CD4-positive, alpha-beta T cell treated with Interleukin-12 subunit alpha and Interleukin-12 subunit beta, for 1 hour (primary cell): ENCODE measurements at places on chromosomes 1 and 21.
A peak's percentile ranks its signal among the peaks of the same experiment; 100 is the strongest.

DNA sequence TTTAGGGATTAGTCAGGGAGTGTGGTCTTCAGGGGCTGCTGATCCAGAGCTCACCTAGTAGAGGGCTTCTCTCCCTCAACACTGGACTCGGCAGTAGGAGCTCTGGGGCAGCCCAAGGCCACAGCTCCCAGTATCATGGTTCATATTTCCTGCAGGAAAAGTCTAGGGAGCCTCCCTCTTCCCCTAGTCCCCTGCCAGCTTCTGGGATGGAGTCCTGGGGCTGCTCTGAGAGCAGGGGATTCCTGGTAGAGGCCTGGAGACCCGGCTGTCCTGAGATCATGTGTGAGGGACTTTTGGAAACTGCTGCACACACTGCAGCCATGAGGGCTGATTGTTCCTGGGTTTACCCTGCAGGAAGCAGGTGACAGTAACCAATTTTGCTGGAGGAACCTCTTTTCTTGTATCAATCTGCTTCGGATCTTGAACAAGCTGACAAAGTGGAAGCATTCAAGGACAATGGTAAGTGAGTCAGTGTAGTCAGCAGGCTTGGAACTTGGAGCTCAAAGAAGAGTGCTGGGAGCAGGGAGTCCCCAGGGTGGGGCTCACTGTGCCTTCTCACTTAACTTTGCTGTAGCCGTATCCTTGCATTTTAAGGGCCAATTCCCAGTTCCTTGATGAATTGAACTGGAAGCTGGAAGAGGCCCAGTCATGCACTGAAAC is 16.3 kb downstream of the STRIP1 start:
- no peak for DNase-seq

DNA sequence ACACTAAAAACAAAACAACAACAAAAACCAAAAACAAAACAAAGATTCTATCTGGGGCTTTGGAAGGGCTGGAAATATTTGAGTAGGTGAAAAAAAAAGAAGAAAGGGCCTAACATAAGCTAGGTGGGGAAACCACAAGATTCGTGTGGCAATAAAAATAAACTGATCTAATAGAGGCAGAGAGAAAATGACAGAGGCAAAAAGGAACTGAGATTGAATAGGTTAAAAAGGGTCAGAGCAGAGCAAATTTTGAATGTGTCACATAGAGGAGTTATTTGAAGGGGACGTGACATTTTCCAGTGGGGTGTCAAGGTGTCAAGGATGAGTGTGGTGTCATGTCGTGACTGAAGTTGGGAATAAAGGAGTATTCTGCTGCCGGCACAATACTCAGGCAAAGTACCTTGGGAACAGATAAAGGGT is 65.2 kb upstream of the RALGPS2 start:
- DNase-seq, result no peak

DNA sequence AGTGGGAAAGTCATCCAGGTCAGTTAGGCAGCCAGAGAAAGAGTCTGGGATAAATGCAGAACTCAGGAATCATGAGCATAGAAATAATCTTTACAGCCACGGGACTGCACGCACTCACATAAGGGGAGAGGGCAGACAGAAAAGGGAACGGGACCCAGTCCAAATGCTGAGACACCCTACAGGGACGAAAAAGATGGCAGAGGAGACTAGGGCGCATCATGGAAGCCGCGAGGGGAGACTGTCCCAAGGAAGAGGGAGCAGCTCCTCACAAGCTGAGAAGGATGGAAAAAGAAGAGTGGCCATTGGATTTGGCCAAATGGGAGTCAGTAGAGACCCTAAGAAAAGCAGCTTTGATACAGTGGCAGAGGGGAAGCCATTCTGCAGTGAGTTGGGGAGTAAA is 102.9 kb upstream of the TLR5 start:
- no peak for DNase-seq

- DNase-seq, result no peak
Observed at GRCh38 chr21:25565272-25566211, 41.7 kb downstream of the MRPL39 start.

DNA sequence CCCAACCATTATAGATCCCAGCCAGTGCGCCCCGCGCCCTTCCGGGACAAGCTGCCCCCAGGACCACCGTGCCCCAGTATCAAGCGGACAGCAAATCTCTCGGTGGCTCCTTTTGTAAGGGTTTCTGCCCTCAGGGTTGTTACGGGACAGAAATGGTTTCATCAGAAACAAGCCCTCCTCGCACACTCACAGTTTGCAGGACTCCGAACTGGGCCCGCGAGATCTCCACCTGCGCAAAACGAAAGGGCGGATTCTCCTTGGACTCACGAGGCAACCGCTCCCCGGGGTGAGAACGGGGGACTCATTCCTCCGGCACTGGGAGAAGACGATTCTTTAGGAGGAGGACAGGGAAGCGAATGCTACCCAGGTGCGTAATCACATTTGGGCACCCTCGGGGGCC is 51.1 kb upstream of the H6PD start:
- no peak for DNase-seq

DNA sequence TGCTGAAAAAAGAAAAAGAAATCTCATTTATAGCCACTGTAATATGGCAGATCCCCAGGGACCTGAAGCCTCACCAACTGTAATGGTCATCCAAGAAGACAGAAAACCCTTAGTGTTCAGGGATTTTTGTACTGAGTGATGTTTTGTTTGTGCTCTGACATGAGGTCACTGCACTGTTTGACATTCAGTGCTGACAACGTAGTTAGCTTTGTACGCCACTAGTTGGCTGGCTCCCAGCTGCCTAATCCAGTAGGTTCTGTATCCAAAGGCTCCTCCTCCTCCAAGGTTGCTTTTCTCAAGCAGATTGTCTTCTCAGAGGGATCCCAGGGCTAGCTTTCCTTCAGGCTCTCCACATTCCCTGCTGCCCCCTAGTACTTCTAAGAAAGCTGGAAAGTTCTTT is 9.5 kb upstream of the YRDC start:
- DNase-seq, result no peak

DNA sequence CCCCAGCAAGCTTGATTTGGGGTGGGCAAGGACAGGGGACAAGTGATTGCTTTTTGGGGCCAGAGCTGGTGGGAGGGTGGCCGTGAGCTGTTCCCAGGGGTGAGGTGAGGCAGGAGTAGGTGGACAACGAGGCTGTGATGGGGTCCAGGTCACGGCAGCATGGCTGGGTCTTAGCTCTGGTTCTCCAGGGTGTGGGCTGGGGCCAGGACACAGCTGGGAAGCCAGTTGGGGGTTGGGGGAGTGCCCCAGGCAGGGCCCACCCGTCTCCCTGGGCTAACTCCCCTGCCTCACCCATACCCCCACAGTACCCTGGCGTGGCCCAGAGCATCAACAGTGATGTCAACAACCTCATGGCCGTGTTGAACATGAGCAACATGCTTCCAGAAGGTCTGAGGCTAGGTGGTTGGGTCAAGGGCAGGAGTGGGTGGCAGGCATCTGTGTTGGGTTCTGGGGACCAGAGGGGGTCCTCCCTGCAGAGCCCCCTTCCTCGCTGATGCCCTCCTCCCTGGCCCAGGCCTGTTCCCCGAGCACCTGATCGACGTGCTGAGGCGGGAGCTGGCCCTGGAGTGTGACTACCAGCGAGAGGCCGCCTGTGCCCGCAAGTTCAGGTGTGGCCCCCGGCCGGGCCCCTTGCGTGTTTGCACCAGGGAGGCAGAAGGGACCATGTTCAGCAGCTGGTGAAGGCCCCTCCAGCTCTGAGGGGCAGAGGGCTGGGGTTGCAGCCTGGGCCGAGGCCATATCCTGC is 43.3 kb downstream of the COQ8A start:
- no peak for DNase-seq

- no peak for DNase-seq
Observed at GRCh38 chr1:224777180-224777579, 152.3 kb upstream of the DNAH14 start.

DNA sequence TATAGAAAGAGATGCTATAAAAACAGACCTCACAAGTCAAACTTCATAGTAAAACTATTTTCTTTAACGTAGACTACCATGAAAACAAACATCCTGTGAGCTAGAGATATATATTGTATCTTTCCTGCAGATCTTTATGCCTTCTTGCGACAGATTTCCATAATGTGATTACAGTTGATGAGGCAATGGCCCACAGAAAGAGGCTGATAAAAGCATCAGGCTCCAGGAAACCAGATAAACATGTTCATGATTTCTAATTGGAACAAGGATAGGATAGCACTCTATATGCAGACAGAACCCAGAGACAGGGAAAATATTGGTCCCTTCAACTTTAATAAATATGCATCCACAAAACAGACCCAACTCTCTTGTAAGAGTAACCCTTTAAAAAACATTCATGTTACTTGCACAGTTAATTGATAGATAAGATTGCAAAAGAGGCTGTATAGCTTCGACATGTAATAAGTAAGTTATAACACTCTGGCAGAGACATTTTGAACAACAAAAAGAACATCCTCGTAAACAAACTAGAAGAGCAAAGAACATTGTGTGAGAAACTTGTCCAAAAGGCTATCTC is 329.4 kb downstream of the AGBL4 start:
- DNase-seq, result no peak

DNA sequence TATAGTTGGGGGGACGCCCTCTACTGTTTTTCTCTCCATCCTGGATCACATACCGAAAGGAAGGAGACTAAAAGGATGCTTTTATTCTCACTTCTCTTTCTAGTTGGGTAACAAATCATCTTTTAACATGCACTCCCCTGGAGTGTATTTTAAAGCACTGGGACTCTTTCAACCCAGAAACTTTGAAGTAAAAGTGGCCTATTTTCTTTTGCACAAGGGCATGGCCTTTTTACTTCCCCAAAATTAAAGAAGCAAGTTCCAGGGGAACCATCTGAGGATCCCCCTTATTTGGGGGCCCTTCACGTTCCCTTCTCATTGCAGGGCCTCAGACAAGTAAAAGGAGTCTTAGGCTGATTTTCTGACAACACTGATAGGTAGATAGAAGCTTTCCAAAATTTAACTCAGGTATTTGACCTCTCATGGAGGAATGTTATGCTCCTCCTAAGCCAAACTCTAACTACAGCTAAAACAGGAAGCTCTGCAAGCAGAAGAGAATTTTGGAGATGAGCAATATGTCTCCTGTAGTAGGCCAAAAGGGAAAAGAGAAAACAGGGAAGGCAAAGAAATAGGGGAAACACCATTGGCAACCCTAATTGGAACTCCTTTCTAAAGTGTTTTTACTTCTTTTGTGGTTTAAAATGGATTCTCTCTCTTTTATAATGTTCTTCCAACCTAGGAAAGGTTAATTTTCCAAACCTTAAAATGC is 8.9 kb upstream of the CD46 start:
- DNase-seq, result no peak

GRCh38 chr1:156727926-156728598 is at the start of gene METTL25B:
TSS of gene METTL25B (plus strand) at chr1:156728469. CDS start at chr1:156729105, 636 bp downstream.
- peak; percentile 80 for DNase-seq

- no peak for DNase-seq
Observed at GRCh38 chr1:162691999-162692575, 59.8 kb downstream of the DDR2 start.

DNA sequence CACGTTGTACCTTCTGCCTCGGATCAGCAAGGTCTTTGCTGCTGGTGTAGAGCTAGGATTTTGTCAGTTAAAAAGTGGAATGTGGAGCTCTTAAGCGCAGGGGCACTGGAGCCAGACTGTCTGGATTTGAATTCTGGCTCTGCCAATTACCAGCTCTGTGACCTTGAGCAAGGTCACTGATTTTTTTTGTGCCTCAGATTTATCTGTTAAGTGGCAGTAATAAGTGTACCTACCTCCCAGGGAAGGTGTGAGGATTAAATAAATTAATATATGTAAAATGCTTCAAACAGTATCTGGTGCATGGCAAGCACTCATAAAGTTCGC is 40.3 kb downstream of the UBE2U start:
- DNase-seq, result no peak

GRCh38 chr1:94666797-94667196 is 125.2 kb upstream of the F3 start:
- DNase-seq, result no peak

DNA sequence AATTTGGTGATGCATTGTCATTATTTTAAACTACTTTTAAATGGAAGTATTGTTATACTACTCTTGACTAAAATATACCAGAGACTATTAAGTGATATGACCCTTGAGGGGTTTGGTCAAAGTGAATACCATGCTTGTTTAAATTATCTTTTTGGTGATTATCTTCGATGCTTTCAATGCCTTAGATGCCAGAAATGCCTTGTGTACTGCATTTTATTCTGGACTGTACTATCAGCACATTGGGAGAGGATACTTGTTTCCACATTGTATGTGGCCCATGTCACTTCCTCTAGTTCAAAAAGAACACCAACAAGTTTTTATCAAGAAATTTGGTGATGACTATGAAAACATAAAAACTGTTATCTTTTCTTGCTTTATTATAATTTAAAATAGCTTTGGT is 16.3 kb downstream of the MAP3K7CL start:
- DNase-seq, result no peak
